Activated CD4-positive, alpha-beta T cell treated with anti-CD3 and anti-CD28 coated beads, Interleukin-2, amount 50 U/mL, for 1 hour (primary cell): ENCODE measurements at places on chromosomes 1 and 21.

DNA sequence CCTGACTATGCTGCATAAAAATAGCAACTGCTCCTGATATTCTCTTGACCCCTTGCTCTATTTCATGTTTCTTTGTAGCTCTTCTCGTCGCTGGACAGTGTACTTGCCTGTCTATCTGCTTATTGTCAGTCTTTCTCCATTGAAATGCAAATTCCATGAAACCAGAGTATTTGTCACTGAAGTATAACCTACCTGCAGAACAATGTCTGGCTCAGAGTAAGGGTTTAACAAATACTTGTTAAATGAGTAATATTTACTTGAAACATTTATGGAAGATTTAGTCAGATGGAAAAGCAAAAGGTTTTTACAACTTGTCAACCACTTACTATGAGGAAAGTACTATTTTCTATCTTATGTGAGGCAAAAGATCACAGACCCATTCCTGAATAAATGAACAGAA lies 19.9 kb upstream of the ERICH3 start:
- no peak for DNase-seq

GRCh38 chr1:208793861-208794345 lies 549.7 kb upstream of the PLXNA2 start:
- no peak for DNase-seq

DNA sequence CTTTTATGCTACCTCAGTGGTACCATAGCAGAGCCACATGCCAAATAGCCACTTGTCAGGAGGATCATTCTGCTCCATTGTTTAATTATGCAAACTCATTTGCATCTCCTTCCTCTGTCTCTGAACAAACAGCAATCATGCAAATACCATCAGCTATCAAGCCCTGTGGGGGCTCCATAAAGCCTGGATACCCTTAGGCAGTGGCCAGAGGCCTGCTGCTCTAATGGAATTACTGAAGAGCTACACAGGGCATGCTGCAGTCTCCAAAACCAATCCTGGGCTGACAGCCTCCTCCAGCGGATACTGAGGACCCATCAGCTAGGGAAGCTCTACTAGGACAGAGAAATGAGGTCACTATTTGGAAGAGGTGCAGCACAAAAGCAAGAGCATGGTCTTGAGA lies 376.3 kb downstream of the KCNH1 start:
- no peak for DNase-seq

DNA sequence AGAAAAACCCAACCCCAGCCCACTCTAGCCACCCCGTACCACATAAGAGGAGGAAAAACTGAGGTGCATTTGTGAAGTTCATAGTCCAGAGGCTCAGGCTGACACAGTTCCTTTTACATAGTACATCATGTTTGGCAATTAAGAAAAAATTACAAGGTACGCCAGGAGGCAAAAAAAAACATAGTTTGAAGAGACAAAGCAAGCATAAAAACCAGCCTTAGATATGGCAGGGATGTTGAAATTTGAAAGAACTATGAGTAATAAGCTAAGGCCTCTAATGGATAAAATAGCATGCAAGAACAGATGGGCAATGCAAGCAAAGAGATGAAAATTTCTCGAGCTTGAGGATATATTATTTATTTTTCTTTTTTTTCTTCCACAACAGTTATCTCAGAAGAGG lies 31.9 kb downstream of the MIXL1 start:
- DNase-seq, result no peak

- no peak for DNase-seq
Observed at GRCh38 chr1:113912594-113913311, 7.6 kb downstream of the DCLRE1B start.

DNA sequence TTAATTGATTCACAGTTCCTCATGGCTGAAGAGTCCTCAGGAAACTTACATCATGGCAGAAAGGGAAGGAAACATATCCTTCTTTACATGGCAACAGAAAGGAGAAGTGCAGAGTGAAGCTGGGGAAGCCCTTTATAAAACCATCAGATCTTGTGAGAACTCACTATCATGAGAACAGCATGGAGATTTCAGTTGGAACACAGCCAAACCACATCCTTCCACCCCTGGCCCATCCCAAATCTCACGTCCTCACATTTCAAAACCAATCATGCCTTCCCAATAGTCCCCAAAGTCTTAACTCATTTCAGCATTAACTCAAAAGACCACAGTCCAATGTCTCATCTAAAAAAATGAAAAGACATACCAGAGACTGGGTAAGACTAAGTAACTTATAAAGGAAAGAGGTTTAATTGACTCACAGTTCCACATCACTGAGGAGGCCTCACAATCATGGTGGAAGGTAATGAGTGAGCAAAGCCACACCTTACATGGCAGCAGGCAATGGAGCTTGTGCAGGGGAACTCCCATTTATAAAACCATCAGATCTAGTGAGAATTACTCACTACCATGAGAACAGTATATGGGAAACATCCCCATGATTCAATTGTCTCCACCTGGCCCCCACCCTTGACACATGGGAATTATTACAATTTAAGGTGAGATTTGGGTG lies 105.2 kb downstream of the MRPL39 start:
- DNase-seq, result no peak

GRCh38 chr1:63326106-63326472 lies 3.7 kb downstream of the FOXD3 start:
- no peak for DNase-seq

- no peak for DNase-seq
Observed at GRCh38 chr1:200771625-200772555, 33.2 kb downstream of the CAMSAP2 start.

GRCh38 chr1:30752651-30752908 lies 5.0 kb downstream of the LAPTM5 start:
- no peak for DNase-seq

DNA sequence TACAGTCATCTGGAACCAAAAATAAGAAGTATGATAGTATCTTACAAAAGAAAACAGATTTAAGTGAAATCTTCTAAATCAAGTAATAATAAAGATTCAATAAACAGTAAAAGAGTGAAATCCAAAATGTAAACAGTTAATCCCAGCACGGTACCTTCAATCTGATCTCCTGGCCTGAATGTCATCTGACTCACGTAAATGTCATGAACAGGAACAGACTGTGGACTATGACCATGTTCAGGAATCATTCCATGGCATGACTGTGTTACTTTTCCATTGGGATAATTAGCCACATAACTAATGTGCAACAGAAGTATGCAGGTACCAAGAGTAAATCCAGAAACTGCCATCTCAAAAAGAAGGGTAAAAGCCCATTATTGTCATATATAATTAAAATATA lies 18.0 kb downstream of the FRRS1 start:
- DNase-seq, result no peak

DNA sequence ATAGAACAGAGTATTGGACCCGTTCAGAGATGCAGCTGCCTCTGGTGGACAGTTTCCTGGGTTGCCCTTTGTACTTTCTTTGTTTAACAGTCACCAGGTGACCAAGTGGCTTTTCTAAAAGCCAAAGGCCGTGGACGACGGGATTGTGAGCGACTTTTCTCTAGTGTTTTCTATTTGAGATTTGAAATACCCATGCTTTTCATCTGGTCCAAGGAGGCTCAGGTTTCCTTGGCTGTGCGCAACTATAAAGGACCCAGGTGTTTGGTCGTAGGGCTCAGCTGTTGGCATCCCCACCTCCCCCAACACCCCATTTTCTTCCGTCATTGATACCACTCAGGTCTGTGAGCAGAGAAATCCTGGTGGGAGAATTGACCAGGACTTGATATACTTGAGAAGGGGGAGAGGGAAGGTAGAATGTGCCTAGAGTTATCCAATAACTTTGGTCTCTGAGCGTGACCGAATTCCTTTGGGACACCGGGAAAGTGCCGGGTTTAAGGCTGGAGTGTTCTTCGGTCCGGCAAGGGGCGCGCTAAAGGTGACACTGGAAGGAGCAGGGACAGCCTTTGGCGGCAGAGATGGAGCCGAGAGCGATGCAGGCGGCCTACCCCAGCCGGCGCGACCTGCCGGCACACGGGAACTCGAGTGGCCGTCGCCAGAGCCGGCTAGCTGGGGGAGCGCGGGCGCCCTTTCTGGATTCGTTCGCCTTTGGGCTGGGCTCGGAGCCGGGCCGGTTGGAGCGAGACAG lies 83.4 kb upstream of the BMP8A start:
- no peak for DNase-seq

DNA sequence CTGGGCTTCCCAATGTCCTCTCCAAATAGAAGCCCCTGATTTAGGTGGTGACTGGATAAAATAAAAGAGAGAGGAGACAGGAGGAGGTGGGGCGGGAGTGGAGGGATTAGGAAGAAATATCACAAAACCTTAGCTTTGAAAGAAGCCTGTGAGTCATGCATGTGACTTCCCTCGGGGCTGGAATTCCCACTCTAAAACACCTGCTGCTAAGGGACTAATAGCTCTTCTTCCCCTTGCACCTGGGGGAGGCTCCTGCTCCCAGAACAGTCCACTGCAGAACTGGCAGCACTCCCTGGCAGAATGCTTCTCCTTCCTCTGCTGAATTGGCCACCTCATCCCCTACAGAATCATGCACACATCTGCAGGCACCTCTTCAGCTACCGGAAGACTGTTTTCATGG lies 207.2 kb downstream of the ATG4C start:
- no peak for DNase-seq

DNA sequence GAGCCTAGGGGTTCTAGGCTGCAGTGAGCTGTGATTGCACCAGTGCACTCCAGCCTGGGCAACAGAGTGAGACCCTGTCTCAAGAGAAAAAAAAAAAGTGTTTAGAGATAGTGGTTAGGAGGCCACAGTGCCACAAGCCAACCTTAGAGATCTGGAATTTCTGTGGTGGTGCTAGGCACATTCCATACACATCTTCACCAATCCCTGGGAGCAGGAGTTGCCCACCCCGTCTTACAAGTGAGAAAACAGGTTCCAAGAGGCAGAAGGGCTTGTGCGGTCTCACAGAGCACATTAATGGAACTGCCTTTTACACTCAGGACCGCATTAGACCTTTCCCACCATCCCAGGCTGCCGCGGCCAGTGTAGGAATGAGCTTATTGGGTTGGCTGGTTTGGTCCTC lies 93.2 kb downstream of the EPHB2 start:
- DNase-seq, result no peak

DNA sequence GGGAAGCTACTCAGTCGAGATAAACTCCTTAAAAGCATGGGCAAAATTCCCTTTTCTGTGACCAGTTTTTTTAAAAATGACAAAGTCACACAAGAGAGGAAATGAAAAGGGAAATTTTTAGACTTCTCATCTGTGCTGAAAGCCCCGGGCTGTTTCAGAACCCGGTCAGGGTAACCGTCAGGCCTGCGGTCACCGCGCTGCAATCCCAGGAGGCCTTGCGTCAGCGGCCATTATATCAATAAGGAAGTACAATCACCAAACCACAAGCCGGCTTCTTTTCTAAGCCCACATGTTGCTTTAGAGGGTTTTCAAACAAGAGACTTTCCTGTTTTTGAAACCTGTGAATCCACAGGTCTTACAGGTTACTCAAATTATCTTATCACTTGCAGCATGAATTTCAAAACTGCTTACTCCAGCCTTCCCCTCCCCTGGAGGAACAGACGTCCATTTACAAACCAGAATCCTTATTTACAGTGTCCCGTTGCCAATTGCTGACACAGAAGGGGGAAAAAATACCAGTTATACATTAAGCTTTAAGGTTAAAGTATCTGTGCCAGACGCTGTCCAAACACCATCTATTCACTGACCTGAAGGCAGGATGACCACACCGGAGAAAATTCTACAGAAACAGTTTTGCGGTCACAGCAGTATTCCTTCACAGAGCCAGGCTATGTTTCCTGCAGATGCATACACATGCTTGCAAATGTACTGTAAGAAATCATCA lies 165.3 kb downstream of the TOMM20 start:
- peak; percentile 80 for DNase-seq

GRCh38 chr1:30761381-30762151 lies 4.0 kb upstream of the LAPTM5 start:
- DNase-seq, result no peak

DNA sequence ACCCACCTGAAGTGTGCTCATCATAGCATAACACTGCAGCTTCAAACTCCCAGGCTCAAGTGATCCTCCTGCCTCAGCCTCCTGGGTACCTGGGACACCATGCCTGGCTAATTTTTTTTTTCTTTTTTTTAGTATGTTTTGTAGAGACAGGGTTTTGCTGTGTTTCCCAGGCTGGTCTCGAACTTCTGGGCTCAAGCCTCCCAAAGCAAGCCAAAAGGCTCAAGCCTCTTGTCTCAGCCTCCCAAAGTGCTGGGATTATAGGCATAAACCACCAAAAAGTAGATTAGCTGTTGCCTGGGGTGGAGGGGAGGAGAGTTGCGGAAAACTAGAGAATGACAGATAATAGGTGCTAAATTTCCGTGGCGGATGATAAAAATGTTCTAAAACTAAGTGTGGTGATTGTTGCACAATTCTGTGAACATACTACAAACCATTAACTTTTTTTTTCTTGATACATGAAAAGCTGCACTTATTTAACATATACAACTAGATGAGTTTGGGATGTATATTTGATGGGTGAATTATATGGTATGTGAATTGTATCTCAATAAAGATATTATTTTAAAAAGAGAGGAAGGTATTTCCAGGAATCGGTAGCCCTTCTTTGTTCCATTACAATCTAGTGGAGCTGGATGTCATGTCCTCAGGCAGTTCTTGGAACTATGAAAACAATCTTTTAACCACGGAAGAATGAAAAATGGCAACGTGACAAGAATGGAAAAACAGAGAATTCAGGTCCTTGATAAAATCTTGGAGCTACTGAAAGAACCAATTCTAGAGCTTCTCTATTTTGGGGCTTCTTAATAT lies 27.3 kb upstream of the MED18 start:
- no peak for DNase-seq

- no peak for DNase-seq
Observed at GRCh38 chr21:45538381-45539045, 3.7 kb downstream of the SLC19A1 start.

GRCh38 chr1:31529999-31530684 lies 46.2 kb upstream of the TINAGL1 start:
- DNase-seq, result no peak

- DNase-seq, result no peak
Observed at GRCh38 chr1:241462391-241462790, 57.2 kb downstream of the FH start.

DNA sequence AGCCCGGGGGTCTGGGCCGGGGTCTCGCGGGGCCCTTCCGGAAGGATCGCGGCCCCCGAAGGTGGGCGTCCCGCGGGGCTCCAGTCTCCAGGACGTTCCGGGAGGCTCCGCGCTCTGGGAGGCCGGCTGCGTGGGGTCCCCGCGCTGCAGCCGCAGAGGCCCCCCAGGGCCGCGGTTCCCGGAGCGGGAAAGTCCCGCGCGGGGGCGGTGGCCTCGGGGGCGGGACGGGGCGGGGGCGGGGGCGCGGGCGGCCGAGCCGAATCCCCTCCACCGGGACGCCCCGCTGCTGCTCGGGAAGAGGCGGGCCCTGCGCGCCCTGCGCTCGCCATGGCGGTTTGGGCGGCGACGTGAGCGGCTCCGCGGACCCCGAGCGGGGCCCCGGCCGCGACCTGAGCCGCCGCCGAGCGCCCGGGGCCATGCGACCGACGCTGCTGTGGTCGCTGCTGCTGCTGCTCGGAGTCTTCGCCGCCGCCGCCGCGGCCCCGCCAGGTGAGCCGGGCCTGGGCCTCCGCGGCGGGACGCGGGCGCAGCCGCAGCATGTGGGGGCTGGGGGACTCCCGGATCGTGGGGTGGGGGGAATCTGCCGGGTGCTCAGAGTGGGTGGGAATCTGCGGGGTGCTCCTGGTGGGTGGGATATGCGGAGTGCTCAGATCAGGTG lies at the start of gene IFNGR2:
TSS of gene IFNGR2 (plus strand) at position 286 of the 658 bp plus-strand sequence. CDS start at position 417, 131 bp downstream.
- DNase-seq, result peak; percentile 46

- no peak for DNase-seq
Observed at GRCh38 chr1:164843743-164844500, 284.9 kb downstream of the PBX1 start.

GRCh38 chr1:9652379-9653209 lies 1.1 kb downstream of the PIK3CD start:
- DNase-seq, result peak; percentile 64
